Urinary bladder (tissue), 4 donors: ENCODE measurements at places on chromosomes 13 and 19. TPM values are rescaled to one million over a fixed set of nuclear protein-coding genes. Genes with fewer than 3 reads are reported as not detected.

- no peak for DNase-seq
These were observed 143.9 kb upstream of the IPO5 start for GRCh38 chr13:97809576-97809975.

- no peak for DNase-seq
These were observed 883 bp downstream of the NPHS1 start for GRCh38 chr19:35851213-35852028.

DNA sequence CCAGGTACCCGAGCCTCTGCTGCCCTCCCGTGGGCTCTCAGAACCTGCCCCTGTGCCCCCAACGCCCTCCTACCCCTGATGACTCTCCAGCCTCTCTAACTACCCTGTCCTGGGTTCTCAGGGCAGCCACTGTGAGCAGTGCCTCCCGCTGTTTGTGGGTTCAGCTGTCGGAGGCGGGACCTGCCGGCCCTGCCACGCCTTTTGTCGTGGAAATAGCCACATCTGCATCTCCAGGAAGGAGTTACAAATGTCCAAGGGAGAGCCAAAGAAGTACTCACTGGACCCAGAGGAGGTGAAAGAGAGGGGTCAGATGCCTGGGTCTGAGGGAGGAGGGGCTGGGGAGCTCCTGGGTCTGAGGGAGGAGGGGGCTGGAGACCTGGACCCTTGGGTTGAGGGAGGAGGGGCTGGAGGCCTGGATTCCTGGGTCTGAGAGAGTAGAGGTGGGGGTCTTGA is 20.0 kb downstream of the CNFN start:
- no peak for DNase-seq

DNA sequence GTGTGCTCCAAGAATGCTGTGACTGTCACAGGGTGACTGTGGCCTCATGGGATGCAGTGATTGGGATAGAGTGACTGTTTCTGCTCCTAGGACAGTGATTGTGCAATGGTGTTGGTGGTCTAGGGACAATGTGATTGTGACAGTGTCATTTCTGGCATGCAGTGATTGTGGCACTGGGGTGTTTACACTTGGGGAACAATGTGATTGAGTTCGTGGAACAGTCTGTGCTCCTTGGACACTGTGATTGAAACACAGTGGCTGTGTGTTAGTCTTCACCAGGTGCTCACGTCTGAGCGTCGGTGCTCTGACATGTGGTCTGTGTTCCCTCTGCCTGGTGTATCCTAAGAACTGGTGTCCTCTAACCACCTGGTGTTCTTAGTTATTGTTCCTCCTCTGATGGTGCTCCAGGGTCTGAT is 1.7 kb downstream of the PDE4A start:
- no peak for DNase-seq

- DNase-seq = no peak
These were observed 180.5 kb downstream of the COL4A1 start for GRCh38 chr13:110126391-110126961.

DNA sequence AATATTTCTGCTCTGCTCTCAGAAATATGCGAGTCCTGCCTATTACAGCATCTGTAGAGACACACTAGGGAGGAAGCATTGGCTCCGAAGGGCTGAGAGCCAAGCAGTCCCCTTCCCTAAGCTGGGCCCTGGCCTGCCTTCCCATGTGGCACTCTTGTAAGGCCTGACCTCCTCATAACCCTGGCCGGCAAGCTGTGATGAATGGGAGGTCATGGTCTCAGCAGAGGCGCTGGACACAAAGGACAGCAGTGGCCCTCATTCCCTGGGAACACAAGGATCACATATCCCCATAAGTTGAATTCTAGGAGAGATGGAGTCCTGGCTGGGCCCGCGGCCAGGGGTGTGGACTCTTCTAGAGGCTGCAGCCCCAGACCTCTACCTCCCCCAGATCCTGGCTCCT is 483.3 kb downstream of the ZNF536 start:
- DNase-seq = no peak

- DNase-seq = no peak
These were observed 33.6 kb upstream of the NANOS3 start for GRCh38 chr19:13843104-13843921.

- DNase-seq = no peak
These were observed 59.9 kb upstream of the ZNF85 start for GRCh38 chr19:20863176-20863575.

- no peak for DNase-seq
These were observed 5.3 kb downstream of the PRR36 start for GRCh38 chr19:7868671-7869452.

- no peak for DNase-seq
These were observed 91.0 kb downstream of the NHLRC3 start for GRCh38 chr13:39129213-39129612.

GRCh38 chr13:110221406-110222117 is 85.4 kb downstream of the COL4A1 start:
- no peak for DNase-seq

GRCh38 chr19:56720281-56720680 is 48.7 kb upstream of the ZNF835 start:
- no peak for DNase-seq

DNA sequence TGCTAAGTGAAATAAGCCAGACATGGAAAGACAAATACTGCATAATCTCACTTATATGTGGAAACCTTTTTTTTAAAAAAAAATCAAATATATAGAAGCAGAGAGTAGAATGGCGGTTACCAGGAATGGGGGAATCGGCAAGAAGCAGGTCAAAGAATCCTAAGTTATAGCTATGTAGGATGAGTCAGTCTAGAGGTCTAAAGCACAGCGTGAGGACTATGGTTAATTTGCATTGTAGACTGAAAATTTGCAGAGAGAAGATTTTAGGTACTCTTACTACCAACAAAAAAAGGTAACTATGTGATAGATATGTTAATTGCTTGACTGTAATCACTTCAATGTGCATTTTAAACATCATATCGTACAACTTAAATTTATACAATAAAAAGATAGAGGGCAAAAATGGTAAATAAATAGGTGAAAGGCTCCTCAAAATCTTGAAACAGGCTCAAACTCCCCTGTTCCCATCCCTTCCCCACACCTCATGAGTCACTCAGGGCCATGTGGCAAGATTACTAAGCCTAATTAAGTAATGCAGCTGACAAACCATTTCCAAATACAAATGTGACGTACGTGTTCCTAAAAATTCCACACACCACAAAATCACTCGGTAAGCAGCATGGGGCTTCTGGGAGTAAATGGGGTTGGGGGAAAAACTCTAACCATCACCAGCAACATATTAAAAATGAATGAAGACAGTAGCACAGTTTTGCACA is 159.0 kb downstream of the USP12 start:
- no peak for DNase-seq

DNA sequence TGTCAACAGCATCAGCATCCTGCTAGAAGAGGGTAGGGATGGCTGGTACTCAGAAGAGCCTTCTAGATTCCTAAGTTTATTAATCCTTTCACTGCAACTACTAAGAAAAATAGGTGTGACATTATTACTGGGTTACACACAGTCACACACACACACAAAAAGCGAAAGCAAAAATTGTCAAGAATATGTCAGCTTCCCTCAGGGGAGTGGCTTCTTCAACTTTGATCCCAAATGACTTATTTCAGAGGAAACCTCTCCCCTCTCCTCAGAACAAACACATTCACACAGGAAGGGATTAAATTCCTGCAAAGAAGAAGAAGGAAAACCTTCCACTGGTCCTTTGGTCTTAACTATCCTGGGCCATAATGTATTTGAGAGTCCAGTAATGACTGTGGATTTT is 20.1 kb upstream of the IGFL1 start:
- DNase-seq = no peak

DNA sequence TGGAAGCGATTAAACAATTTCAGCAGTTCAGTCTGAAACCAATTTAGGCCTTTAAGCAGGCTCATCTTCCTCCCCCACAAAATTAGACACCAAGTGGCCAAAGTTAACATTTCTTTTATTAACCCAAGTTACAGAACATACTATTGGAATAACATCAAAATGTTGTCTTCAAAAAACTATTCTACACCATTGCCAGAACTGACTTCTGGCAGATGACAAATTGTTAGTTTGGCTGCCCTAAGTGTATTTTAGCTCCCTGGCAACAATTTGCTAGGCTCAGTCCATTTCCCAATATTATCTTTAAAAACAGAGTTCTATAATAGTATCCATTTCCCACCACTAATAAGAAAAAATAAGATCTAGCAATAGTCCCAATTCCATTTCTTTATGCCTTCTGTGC is 107.8 kb downstream of the SGCG start:
- no peak for DNase-seq

DNA sequence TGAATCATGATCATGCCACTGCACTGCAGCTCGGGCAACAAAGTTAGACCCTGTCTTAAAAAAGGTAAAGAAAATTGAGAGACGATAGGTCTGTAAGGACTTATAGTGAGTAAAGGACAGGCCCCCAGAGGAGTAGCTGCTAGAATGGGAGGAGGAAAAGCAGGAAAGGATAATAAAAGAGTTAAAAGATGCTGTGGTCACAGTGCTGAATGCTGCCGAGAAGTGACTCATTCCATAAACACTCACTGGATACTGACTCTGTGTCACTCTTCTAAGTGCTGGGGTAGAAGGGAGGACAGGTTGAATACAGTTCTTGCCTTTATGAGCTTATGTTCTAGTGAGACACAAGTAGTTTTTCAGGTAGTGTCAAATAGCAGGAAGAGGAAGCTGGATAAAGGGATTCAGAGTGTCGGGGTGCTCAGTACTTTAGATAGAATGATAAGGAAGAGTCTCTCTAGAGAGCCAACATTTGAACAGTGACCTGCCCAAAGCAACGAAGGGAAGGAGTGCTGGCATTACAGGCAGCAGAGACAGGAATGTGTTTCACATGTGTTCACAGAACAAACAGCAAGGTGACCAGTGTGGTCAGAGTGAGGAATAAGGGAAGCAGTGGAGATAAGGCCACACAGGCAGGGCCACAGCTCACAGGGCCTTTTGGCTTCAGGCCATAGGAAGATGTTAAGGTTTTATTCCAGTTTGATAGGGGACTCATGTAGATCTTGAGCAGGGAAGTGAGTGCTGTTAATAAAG is 1240.5 kb downstream of the UQCRFS1 start:
- peak; percentile 32 for DNase-seq

GRCh38 chr19:54253331-54254194 is 3.5 kb downstream of the LILRB5 start:
- no peak for DNase-seq

- no peak for DNase-seq
These were observed 113.6 kb upstream of the ARGLU1 start for GRCh38 chr13:106681536-106681935.

- no peak for DNase-seq
These were observed 923 bp upstream of the C13orf42 start for GRCh38 chr13:51111997-51112396.

DNA sequence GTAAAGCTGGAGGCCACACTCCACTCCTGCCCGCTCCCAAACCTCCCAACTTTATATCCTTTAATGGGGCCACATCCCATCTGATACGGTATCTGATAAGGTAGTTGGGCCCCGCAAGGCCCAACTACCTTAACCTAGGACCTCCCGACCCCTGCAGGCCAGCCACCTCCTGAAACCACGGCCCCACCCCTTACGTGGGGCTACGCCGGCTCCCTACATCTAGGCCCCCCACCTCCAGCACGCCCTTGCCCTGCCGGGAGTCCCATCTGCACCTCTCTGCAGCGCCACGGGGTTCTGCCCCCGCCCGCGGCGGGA is 2.2 kb downstream of the IGFLR1 start:
- DNase-seq = no peak

The TICAM1 gene
- polyA plus RNA-seq = 13.7 TPM

The DCT gene
- polyA plus RNA-seq = 0.15 TPM

The ZNF211 gene
- polyA plus RNA-seq = 13.0 TPM

The RGCC gene
- 50.2 TPM for polyA plus RNA-seq

The RUBCNL gene
- 0.63 TPM for polyA plus RNA-seq
